ENCODE measurements at places on chromosomes 12 and 14.

- DNase-seq, result no peak
Observed at GRCh38 chr14:101723061-101723595, 38.4 kb upstream of the PPP2R5C start.

GRCh38 chr12:105912882-105913678 is 225.7 kb downstream of the NUAK1 start:
- DNase-seq, result no peak

DNA sequence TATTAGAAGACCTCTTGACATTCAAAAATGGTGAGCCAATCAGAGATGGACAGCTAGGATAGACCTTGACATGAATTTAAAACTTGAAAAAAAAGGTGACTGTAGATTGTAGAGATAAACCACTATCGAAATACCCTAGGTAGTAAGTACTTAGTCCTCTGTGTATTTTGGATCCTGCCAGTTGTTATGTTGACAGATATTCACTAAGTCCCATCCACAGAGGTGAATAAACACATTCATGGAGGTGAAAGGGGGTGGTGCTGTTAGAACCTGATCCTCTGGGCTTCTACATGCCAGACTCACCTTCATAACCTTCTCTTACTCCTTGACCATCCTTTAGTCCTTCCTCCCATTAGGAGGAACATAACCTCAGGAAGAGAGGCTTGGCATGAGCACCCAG is 72.3 kb downstream of the OTX2 start:
- DNase-seq, result no peak

DNA sequence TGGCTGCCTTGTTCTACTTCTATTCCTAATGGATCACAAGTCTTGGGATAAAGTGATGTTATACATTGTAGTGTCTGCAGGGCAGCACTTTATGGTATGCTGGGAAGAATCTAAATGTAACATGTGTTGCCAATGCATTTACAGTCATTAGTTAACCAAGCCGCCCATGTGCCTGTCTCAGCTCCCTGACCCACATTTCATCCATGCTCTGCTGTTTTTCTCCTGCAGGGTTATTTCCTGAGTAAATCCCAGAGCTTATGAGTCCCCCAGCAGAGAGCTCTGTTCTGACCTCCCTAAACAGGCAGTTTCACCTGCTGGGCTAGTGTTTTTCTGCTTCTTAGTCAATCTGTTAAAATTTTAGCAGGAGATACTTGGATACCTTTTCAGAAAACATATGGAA is 4.4 kb upstream of the TMTC2 start:
- no peak for DNase-seq

- DNase-seq, result no peak
Observed at GRCh38 chr14:93587330-93587729, 156.6 kb downstream of the UNC79 start.

DNA sequence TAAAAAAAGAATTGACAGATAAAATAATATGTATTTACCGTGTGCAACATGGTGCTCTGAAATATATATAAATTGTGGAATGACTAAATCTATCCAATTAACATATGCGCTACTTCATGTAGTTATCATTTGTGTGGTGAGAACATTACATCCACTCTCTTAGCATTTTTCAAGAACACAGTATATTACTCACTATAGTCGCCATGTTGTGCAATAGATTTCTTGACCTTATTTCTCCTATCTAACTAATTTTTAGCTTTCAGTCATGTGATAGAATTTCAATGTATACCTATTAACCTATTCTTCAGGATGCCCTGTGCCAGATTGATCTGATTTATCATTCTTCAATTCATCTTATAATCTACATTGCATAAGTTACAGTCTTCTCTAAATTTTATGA is 178.6 kb downstream of the BCAT1 start:
- DNase-seq, result no peak

- peak; percentile 54 for DNase-seq
Observed at GRCh38 chr12:10331642-10332239, 24.1 kb downstream of the KLRD1 start.

DNA sequence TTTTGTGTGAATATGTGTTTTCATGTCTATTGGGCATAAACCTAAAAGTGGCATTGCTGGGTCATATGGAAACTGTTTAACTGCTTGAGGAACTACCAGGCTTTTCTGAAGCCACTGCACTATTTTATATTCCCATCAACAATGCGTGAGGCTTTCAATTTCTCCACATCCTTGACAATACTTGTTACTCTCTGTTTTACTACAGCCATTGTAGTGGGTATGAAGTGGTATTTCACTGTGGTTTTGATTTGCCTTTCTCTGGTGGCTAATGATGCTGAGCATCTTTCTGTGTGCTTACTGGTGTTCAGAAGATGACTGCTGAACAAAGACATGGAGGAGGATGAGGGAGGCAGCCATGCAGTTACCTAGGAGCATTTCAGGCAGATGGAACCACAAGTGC is 13.2 kb upstream of the TDG start:
- DNase-seq, result no peak

- DNase-seq, result no peak
Observed at GRCh38 chr12:63419154-63419553, 249.1 kb downstream of the DPY19L2 start.
